A549 (cell line): ENCODE measurements at places on chromosomes 4 and X. TPM values are rescaled to one million over a fixed set of nuclear protein-coding genes. Genes with fewer than 3 reads are reported as not detected.

PNCK gene
- 0.13 to 0.30 TPM (median 0.25 TPM) in 3 replicates for polyA plus RNA-seq

FABP2 gene
- polyA plus RNA-seq: not detected in 3 replicates

ARHGEF9 gene
- 5.4 to 7.4 TPM (median 6.8 TPM) in 3 replicates for polyA plus RNA-seq

SLC16A2 gene
- polyA plus RNA-seq: 17.9 to 22.3 TPM (median 19.2 TPM) in 3 replicates

CCDC120 gene
- polyA plus RNA-seq: 3.2 to 4.1 TPM (median 4.0 TPM) in 3 replicates

GYPB gene
- not detected in 3 replicates for polyA plus RNA-seq

GPRIN3 gene
- polyA plus RNA-seq: 5.8 to 6.8 TPM (median 6.4 TPM) in 3 replicates

TMPRSS11D gene
- not detected in 3 replicates for polyA plus RNA-seq

SLIT2 gene
- not detected in 3 replicates for polyA plus RNA-seq

MAGEC1 gene
- polyA plus RNA-seq: not detected in 3 replicates

DNA sequence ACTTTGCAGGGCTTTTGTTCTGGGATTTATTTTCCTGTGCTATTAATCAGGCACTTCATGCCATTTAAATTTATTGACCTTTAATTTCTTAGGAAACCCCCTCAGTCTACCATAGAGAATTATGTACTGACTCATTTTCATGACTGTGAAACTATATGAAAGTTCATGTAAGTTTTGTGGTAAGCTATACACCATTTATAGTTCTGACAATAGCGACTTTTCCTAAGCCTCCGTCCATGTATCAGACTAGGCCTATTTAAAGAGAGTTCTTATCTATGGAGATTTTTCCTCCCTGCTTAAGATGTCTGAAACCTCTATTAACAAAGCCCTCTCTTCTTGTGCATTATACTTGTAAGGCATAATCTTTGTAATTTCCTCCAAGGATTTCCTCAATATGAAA lies 111.6 kb downstream of the AFF2 start:
- DNase-seq: no peak

- DNase-seq: no peak
Measured at GRCh38 chr4:100889898-100890297, 372.1 kb upstream of the EMCN start.

DNA sequence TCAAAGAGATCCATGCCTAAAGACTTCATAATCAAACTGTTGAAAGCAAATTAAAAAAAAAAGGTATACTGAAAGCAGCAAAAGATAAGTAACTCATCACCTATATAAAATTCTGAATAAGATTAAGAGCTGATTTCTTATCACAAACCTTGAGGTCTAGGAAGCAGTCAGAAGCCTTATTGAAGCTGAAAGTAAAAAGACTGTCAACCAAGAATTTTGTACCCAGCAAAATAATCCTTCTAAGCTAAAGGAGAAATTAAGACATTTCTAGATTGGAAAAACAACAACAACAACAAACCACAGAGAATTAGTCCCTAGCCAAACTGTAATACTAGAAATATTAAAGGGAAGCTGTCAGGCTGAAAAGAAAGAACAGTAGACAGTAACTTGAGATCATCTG lies 622.9 kb downstream of the PCDH7 start:
- no peak for DNase-seq

DNA sequence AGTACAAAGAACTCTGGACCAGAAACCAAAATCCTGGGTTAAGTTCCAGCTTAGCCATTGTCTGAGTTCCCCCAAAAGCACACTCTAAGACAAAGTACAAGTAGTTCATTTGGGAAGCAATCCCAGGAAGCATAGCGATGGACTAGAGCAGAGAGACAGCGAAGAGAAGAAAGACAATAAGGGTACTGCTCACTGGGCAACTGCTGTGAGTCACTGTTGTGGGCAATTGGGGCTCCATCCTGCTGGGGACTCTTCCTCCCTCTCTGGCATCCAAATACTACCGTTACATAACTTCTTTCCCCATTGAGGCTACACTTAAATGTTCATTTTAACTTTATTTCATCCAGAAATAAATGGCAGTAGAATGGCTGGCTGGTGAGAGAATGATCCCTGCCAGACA lies 14.1 kb downstream of the SRPX start:
- DNase-seq: no peak

- peak; percentile 89 for DNase-seq
Measured at GRCh38 chr4:152106113-152106763, 345.4 kb upstream of the GATB start.

DNA sequence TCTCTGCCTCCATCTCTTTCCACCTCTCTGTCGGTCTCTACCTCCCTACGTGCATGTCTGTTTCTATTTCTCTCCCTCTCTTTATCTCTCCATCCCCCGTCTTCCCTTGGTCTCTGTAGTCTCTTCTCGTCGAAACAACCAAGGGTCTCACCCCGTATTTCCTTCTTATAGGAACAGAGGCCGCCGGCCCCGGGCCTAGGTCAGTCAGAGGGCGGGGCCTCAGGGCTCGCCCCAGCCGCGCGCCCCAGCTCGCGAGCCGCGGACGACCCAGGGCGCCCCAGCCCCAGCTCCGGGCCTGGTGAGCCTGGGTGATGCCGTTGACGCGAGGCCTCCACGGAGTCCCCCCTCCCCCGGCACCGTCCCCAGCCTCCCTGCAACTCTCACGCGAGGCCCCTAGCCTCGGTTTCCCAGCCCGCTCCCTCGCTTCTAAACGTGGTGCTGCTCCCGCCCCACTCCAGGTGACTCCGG lies 6.6 kb downstream of the TIMM17B start:
- DNase-seq: no peak

- no peak for DNase-seq
Measured at GRCh38 chr4:159220353-159220752, 117.5 kb downstream of the RAPGEF2 start.

DNA sequence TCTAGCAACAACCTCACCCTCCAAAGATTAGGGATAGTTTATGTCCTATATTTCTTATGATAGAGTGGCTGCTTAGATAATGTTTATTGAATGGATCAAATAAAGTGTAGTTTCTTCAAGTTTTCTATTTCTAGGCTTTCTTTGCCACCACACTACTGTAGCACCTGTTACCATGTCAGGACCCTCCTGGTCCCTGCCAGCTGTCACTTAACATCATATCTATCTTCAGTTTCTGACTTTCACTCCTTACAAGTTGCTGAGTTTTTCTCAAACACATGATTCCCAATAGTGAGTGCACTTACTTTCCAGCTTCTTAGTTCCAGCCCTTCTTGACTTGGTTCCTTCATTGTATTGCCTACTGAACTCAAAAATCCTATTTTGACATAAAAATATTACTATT lies 593.9 kb upstream of the PITX2 start:
- DNase-seq: no peak

DNA sequence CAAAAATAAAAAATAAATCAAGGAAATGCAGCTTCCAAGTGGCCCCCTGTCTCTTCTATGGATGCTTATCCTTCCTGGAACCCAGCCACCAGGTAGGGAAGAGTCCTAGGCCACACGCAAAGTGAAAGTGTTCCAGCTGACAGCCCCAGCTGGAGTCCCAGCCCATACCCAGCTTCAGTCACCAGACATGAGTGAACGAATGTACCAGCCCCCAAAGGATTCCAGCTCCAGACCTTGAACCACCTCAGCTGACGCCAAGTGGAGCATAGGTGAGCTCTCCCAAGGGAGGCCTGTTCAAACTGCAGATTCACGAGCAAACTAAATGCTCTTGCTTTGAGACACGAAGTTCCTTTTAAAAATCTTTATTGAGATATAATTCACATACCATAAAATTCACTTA lies 62.0 kb downstream of the BCOR start:
- DNase-seq: no peak

DNA sequence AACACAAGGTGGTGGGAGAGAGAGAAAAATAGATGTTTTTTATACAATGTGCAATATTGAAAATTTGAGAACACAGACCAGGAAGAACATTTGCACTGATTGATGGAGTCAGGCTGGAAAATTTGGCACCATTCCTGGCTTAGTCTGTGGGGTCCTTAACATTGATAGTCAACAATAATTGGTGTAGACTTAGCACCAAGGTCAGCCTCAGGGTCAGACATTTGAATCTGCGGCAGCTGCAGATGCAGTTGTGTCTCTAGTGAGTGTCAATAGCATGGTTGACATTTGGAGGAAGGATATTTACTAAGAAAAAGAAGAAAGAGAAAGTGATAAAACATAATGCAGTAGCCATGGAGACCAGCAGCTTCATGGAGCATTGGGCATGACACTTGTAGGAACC lies 31.5 kb upstream of the GLRA3 start:
- no peak for DNase-seq

GRCh38 chrX:153700376-153700945 lies 12.7 kb downstream of the SLC6A8 start:
- DNase-seq: no peak

GRCh38 chr4:151314479-151314878 lies 10.9 kb downstream of the SH3D19 start:
- DNase-seq: no peak

DNA sequence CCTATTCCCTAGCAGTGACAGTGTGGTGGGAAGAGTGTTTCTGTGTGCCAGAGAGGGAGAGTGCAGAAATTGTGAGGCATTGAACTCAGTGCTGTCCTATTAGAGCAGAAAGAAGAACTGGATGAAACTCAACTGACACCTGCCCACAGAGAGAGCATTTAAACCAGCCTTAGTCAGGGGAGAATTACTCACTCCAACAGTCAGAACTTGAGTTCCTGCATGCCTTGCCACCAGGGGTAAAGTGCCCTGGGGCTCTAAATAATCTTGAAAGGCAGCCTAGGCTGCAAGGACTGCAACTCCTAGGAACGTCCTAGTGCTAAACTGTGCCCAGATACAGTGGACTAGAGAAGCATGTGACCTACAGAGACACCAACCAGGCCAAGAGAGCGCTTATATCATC lies 12.8 kb downstream of the CYSLTR1 start:
- DNase-seq: no peak

DNA sequence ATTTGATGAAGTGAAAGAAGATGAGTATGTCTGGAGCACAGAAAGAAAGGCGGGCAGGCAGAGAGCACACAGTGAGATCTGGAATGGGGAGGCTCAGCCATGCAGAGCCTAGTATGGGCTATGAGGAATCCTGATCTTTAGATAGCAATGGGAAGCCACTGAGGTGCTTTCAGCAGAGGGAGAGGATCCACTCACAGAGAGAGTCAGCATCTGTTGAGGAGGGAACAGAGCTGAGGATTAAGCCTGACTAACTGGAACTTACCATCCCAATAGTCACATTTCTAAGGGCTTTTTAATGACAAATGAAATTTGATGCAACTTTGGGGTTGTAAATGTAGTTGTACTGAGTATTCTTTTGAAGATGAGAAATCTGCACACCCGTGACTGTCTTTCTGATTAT lies 20.6 kb upstream of the FGFBP2 start:
- no peak for DNase-seq

GRCh38 chr4:55121246-55121645 lies 4.1 kb downstream of the KDR start:
- DNase-seq: no peak

GRCh38 chr4:138861135-138861534 lies 154.4 kb upstream of the NOCT start:
- DNase-seq: no peak

DNA sequence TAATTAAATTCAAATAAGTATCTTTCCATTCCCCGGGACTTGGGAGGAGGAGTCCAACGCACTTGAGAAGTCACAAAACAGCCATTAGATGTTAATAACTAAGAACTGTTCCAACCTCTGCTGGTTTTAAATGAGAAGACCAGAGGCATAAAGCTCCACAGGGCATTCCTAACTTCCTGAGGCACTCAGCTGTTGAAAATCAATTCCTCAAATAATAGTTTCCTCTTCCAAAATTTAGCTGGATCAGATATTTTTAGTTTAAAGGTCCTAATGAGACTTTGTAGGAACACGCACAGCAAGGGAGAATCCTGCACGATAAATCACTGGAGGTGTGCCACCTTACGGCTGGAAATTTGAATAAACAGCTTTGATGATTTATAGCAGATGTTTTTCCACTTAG lies 504.3 kb upstream of the ZFP42 start:
- no peak for DNase-seq
